AG08395 (cell line): ENCODE measurements at places on chromosomes 11 and 22.
A peak's percentile ranks its signal among the peaks of the same experiment; 100 is the strongest.

GRCh38 chr11:23079382-23079813, 219.1 kb upstream of the CCDC179 start:
- DNase-seq = no peak

- DNase-seq = peak; percentile 89
These were observed 4.6 kb upstream of the PAMR1 start for GRCh38 chr11:35529971-35530495.

DNA sequence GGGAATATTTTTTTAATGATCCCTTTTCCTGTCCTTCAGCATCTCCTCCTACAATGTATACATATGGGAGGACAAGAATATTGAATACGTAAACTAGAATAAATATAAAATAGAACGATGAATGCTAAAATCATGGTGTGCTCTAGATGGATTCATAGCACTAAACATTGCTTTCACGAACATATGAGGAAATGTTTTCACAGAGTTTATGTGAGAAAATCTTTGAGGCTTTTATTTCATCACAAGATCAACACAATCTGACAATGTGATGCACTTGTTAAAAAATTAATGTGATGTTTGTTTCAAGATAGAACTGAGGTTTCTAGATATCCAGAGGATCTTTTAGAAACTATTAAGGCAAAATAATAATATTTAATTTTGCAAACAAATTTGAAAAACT, 3.0 kb downstream of the CARD16 start:
- DNase-seq = no peak

DNA sequence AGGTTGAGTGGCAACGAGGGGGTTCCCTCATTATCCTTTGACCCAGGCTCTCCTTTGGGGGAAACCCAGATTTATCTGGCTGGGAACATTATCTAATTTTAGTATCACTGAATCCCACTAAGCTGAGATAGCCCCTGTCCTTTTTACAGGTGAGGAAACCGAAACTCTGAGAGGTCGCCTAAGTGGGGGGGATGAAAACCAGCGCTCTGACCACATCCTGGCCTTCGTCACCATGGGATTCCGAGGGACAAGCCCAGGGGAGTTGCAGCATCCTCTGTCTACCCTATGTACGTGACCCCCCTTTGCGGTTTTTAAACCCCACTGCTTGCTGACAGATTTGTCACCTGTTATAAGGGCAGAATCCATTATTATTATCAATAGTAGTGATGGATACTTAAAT, 61.0 kb downstream of the ISX start:
- no peak for DNase-seq

- no peak for DNase-seq
These were observed 141.0 kb downstream of the MSANTD4 start for GRCh38 chr11:105881027-105881426.

DNA sequence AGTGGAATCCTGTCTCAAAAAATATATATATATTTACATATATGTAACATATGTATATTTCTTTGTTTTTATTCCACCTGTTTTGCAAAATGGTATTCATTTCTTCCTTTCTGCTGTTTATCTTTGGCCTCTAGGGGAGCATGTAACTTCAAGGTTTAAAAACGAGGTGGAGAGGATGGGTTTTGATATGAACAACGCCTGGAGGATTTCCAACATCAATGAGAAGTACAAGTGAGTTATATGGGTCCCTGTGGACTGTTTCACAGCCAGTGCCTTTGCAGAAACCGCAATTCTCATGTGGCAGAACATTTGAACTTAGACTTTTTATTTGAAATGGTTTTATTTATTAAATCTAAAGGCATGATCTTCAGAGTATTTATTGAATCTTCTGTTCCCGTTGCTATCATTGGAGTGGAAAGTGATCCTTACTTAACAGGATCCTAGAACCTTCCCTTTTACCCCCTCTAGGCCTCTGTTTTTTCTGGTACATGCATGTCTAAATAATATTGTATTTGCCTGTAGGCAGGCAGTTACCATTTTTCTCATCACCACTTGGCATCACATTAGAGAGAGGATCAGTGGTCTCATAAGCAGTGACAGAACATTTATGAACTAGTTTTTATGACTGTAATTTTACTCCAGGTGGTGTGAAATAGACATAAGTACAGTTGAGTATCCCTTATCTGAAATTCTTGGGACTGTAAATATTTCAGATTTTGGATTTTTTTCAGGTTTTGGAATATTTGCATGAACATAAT, 81.5 kb upstream of the HORMAD2 start:
- no peak for DNase-seq

DNA sequence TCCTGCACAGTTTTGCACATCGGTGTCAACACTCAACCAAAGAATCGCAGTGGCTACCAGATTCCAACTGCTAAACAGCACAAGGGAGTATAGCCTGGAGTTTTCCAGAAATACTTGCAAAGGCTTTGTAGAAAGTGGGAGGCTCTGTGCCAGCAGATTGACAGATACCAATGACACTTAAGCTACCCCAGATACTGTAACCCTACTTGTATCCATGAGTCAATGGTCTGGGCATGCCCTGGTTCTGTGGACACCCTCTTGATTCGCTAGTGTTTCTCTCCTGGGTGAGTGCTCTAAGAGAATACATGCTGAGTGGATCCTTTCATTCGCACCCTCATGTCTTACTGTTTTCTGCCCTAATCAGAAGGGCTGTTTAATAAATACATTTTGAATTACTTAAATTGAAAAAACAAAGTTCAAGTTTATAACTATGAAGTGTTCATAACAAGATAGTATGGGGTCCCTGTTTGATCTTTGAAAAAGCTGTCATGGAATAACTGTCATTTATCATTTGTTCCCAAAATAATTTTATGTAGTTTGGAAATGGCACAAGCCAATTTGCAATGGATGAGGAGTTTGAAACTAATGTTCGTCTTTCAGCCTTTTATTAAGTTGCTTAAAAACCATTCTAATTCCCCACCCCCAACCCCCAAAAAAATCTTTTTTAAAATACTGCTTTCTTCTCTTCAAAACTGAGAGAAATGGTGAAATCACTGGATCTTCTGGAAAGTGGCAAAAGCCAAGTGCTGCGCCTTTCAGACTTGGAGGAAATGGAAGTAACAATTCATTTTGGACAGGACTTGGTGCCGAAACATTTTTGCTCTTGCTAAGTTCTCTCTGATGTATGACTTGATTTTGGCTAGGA, 600.5 kb upstream of the TENM4 start:
- no peak for DNase-seq

DNA sequence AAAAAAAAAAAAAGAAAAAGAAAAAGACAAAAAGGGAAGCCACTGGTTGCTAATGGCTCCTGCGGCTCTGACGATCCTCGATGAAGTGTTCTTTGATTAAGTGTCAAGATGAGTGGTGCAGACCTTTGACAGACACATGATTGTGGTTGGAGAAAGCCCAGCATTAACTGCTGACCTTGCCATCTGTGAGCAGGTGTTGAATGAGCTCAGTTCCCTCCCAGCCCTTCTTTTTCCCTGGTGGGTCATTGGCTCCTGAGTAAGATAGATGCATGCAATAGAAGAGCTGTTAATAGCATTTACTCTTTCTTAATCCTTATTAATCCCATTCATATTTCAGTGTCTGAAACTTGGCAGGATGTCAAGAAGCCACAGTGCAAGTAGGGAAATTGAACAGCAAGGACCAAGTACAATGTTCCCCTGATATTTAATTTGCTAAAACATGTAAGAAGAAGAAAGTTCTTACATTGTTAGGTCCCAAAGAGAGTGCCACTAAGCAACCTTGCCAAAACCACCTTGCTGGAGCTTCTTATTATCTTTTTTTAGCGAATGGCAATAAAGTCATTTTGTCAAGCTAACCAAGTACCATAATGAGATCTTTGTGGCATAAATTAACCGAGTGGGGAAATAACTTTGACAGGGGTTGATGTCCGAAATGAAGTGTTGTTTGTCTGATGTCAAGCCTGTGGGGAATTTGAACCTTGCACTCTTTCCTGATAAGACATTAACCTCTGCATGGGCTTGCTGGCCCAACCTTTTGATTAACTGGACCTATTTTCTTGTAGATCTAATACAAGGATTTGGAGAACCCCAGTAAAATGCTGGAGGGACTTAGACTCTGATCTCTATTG, 113.7 kb downstream of the PTPRJ start:
- DNase-seq = no peak

DNA sequence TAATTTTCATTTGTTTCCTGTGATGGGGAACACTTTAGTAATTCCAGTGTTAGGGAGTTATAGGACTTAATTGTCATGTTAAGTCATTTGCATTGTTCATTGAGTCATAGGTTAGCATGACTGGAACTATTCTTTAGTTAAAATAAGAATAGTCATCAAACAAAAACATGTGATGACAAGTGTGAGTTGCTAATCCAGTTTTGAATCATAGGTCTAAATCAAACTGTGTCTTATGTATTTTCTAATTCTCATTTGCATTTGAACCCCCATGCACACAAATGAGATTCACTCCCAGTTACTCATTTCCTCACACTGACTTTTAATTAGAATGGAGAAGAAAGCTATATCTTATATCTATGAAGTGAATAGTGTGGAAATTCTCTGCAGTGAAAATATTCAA, 405.6 kb downstream of the LRRC4C start:
- no peak for DNase-seq

- DNase-seq = no peak
These were observed 117.6 kb downstream of the ARHGAP8 start for GRCh38 chr22:44870021-44870420.

GRCh38 chr22:27297125-27297524, 504.4 kb downstream of the MN1 start:
- DNase-seq = no peak

DNA sequence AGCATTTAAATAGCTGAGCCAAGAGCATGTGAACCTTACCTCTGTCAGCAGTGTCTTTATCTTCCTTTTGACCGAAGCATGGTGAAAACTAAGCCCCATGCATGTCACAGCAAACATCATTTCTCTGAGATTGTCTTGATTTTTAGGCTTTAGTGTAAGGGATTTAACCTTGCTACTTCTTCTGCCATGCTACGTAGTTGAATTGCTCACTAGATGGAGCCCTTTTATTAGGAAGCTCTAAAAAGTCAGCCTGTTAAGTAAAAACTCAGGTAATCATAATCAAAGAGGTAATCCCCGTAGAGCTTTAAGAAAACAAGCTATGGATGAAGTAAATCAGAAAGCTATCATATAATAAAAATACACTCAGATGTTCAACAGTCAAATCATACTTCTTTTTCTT, 149.5 kb downstream of the PGR start:
- no peak for DNase-seq

DNA sequence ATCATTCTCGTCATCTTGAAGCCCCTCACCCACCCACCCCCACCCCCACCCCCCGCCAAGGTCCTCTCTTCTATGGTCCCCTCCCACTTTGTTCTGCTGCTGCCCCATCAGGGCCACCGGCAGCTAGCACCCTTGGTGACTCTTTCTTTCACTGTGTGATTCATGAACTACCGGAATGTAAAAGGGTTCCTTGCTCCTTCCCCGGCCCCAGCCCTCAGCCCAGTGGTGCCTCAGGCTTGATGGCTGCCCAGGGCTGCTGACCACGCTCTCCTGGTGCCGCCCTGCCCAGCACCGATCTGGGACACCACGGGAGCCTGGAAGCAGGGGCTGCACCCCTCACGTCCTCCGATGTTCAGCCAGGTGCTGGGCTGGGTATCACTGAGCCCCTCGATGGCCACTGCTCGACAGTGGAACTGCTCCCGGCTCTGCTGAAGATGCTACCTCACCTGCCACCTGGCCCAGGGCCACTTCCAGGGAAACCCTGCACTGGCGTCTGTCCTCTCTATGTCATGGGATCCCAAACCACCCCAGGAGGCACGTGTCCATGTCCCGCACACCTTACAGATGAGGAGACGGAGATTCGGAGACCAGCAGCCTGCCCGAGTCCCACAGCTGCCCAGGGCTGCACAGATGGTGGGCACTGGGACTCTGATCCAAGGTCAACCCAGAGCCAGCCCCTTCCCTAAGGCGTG, 39.7 kb downstream of the IGLL5 start:
- DNase-seq = no peak
